IPS-NIHi11 (cell line): ENCODE measurements at places on chromosomes 6 and 20.
A peak's percentile ranks its signal among the peaks of the same experiment; 100 is the strongest.

DNA sequence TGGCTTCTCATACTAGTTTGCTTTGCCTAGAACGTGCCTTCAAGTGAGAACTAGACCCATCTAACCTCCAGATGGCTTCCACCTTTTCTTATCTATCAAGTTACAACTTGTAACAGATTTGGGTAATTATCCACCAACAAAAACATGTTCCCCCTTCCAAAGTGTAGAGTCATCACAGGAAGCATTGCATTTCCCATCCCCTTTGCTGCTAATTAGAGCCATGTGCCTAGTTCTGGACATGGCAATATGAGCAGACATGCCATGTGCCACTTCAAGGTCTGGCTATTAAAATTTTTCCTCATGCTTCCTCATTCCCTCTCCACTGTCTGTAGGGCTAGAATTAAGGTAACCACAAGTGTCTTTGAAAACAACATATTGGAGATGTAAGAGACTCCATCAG lies 814.4 kb downstream of the TENT5A start:
- DNase-seq: no peak

DNA sequence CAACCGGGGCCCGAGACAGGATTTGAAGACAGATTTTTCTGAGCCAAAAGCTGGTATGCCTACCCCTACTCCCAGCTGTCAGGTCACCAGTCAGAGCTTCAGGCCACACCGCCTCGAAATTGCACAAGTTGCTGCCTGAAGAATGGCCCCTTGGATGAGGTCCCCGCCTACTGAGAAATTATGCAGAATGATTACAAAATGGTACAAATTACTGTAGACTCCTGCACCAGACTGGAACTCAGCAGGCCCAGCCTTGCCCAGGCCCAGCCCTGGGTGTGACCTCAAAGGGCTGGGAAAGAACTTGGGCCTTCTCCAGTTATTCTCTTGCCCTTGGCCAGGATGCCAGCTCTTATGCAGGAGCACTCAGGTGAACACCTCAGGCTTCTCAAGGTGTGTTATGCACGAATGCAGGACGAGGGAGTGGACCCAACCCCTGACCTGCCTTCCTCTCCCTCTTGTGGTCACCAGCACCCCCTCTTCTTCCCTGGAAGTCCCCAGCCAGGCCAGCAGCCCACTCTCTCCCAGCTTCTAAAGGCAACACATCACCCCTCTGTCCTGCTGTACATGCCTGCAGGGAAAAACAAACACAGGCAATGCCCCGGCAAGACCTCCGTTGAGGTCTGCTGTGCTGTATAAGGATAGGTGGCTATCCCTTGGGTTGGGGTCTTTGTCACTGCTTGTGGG lies 88.7 kb upstream of the NAA20 start:
- DNase-seq: no peak

GRCh38 chr6:141851063-141851462 lies 281.7 kb upstream of the GJE1 start:
- DNase-seq: no peak

GRCh38 chr20:24418731-24419130 lies 50.7 kb upstream of the SYNDIG1 start:
- no peak for DNase-seq

GRCh38 chr20:63940472-63941266 lies 15.5 kb downstream of the UCKL1 start:
- no peak for DNase-seq

GRCh38 chr6:3517350-3517749 lies 60.5 kb upstream of the SLC22A23 start:
- DNase-seq: no peak

GRCh38 chr20:40953856-40954255 lies 74.8 kb upstream of the TOP1 start:
- no peak for DNase-seq

DNA sequence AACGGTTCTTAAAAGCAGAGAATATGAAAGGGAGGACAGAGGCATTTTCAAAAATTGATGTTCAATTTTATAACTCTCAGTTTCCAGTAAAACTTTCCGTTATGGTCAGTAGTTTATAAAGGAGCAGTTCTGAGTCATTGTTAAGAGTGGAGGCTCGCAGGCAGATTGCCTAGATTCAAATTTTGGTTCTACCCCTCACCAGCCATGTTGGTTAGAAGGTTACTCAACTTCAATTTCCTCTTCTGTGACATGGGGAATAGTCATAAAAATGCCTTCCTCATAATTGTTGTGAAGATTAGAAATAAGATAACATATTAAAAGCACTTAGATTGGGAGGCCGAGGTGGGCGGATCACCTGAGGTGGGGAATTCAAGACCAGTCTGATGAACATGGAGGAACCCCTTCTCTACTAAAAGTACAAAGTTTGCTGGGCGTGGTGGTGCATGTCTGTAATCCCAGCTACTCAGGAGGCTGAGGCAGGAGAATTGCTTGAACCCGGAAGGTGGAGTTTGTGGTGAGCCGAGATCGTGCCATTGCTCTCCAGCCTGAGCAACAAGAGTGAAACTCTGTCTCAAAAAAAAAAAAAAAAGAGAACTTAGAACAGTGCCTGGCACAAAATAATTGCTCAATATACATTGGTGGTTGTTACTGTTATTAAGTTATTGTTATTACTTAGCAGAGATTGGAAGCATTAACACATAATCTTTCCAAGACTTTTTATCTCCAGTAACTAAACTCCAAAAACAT lies 348.9 kb downstream of the NRN1 start:
- no peak for DNase-seq

GRCh38 chr20:18858816-18859215 lies 45.2 kb downstream of the SCP2D1 start:
- no peak for DNase-seq

GRCh38 chr6:147507162-147508041 lies 1.1 kb upstream of the SAMD5 start:
- peak; percentile 40 for DNase-seq

GRCh38 chr6:41704656-41705310 lies 30.6 kb downstream of the TFEB start:
- DNase-seq: no peak

DNA sequence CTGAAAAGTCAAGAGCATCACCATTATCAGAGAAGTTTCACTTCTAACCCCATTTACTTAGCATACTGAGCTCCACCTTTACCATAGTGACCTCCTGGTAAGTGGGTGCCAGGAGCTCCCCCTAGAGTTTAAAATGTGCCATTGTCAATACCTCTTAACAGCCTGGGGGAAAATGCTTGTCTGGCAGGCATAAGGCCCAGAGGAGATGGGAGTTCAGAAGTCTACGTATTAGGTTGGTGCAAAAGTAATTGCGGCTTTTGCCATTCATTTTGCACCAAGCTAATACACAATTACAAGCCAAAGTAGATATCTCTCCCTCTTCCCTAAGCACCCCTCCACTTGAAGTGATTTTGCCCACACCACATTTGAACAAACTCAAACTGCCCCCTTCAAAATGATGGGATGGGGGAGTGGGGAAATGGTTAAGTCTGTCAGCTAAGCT lies 919.0 kb downstream of the KIF16B start:
- peak; percentile 75 for DNase-seq

DNA sequence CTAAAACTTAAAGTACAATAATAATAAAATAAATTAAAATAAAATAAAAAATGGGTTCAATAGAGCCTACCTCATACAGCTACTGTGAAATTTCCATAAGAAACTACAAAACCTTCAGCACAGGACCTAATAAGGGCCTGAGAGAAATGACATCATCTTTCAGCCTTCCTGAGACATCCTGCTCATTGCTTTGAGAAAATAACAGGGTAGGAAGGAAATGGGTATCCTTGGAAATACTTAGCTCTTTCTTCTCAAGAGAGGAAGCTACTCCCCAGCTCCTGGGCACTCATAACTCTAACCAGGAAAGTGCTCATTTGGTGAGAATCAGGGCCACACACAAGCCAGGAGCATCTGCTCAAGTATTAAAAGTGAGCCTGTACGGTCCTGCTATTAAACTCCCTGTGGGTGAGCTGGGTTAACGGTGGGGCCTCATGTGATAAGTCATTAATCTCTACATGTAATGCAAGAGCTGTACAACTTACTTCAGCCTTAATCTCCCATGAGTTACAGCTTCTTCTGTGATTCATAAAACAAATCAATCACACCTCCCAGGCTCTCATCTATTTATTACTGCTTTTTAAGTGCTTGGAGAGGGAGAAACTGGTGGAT lies 141.4 kb downstream of the MAFB start:
- no peak for DNase-seq

DNA sequence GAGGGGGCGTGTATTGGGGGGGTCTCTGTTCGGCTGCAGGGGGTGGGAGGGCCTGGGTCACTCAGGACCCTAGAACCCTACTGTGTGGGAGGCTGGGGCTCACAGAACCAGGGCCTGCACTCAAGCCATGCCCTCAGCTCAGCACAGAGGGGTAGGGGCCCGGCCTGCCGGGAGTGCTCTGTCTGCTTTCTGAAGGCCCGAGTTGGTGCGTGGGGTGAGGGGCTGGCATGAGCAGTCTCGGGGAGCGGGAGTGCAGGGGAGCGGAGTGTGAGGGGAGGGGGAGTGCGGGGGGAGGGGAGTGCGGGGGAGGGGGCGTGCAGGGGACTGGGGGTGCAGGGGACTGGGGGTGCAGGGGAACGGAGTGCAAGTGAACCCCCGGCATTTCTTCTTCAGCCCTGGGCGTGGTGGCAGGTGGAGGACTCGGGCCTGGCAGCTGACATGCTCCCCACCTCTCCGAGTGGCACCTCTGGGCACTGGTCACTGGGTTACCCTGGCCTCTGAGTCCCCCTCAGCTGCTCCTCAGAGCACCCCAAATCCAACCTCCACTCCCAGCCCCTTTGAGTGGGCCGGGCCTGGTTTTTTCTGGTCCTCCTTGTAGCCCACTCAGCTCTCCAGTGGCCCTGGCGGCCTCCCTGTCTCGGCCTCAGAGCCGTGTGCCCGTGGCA lies 1.0 kb downstream of the COL20A1 start:
- peak; percentile 79 for DNase-seq

- peak; percentile 63 for DNase-seq
Observed at GRCh38 chr20:1840817-1841553, 54.2 kb upstream of the SIRPA start.

- no peak for DNase-seq
Observed at GRCh38 chr20:61298661-61299060, 46.6 kb downstream of the CDH4 start.

DNA sequence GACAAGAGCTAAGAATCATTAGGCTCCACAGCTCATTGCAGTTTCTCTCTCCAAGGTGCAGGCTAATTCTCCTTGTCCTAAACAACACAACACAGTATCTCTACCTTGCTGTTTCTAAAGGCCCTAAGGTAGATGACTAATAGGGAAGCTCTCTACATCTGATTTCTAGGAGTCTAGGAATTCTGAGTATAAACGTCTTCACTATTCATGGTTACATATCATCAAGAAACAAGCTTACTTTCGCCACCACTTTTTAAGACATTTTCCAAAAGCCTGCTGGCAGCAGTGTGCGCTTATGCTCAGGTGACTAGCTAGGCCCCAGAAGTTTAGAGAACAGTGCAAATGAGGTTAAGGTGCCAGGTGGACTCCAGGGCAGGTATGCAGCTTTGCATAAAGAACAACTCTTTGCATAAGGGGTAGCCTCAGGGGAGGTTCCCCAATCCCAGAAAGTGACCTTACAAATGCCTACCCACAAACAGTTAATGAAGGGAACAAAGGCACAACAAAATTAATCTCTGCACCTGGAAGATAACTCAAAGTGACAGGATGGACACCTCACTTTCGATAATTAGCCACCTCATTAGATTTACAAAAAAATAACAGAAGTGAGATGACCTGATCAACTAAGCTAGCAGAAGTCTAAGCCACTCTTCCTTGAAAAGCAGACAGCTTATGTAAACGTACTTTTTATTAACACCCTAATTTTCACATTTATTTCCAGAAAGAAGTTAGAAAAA lies 20.1 kb downstream of the B4GALT5 start:
- DNase-seq: no peak

DNA sequence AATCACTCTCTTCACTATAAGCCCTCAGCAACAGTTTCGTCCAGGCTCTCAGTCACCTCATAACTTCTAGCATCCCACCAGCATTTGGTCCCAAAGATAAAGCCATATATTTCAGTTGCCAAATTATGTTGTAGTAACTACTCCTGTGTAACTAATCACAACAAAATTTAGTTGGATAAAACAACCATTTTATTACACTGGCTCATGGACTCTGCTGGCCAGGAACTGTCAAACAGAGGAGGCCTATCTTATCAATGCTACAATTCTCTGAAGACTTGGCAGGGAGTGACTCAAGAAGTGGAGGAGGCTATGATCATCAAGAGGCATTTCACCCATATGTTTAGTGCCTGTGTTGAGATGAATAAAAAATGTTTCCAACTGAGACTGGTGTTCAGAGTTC lies 1082.3 kb upstream of the GJE1 start:
- no peak for DNase-seq
